NCI-H1417 (cell line): ENCODE measurements at places on chromosomes 4 and X.

GRCh38 chr4:184250795-184251669 lies 33.4 kb upstream of the ENPP6 start:
- peak; percentile 68 for DNase-seq

- no peak for DNase-seq
Measured at GRCh38 chrX:74344280-74344622, 40.3 kb downstream of the ZCCHC13 start.

- no peak for DNase-seq
Measured at GRCh38 chr4:159177265-159178150, 74.6 kb downstream of the RAPGEF2 start.

- DNase-seq = peak; percentile 51
Measured at GRCh38 chr4:43163101-43163792, 270.7 kb downstream of the GRXCR1 start.

DNA sequence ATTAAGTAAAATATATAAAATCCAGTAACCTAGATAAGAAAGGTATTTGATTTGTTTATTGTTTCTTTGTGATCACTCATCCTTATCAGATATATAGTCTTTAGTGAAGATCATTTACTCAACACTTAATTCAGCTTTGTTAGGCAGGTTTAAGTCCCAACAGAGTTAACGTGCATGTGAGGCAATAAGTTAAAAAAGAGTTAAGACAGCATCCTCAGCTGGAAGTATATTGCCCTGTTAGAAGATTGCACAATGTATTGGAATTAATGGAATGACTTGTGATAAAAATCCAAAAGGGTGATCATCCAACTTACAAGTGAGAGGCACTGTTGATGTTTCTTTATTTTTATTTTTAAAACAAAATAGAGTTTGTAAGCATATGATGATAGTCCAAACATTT lies 1162.1 kb downstream of the RAPGEF2 start:
- no peak for DNase-seq

DNA sequence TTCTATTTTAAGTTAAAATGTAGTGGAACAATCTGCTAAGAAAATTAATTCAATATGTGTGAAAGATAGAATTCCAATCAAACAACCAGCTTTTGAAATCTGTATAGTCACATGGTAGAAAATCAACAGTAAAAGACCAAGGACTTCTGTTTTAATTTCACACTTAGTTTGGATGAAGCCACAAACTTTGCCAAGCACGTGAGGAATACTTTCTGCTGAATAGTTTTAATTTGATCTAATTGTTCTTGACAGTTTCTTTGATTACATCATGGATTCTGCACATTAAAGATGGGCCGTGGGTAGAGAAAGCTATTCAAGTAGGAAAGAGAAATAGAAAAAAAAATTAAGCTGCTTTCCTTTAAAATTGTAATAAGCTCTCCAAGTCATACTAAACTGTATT lies 137.9 kb upstream of the FAM241A start:
- DNase-seq = no peak
